CD8-positive, alpha-beta memory T cell (primary cell): ENCODE measurements at places on chromosomes 7 and 10. TPM values are rescaled to one million over a fixed set of nuclear protein-coding genes. Genes with fewer than 3 reads are reported as not detected.

Gene TAS2R41
- not detected for polyA plus RNA-seq

Gene C10orf90
- polyA plus RNA-seq, result not detected

Gene EVX1
- not detected for polyA plus RNA-seq

Gene CLEC5A
- not detected for polyA plus RNA-seq

Gene OR9A2
- polyA plus RNA-seq, result not detected

Gene CCDC172
- polyA plus RNA-seq, result not detected

Gene SLC16A9
- not detected for polyA plus RNA-seq

Gene FAM13C
- polyA plus RNA-seq, result not detected

Gene ANKRD61
- not detected for polyA plus RNA-seq

Gene LLCFC1
- polyA plus RNA-seq, result not detected

Gene BTBD16
- not detected for polyA plus RNA-seq

Gene OR2A5
- not detected for polyA plus RNA-seq

Gene SPDYE8
- 0.16 TPM for polyA plus RNA-seq

Gene PTER
- polyA plus RNA-seq, result 18.3 TPM

Gene RET
- 0.06 TPM for polyA plus RNA-seq

Gene BMPER
- polyA plus RNA-seq, result not detected

Gene FAM25C
- polyA plus RNA-seq, result not detected

Gene TMEM168
- polyA plus RNA-seq, result 4.7 TPM

Gene PHYHIPL
- polyA plus RNA-seq, result not detected

Gene FZD8
- polyA plus RNA-seq, result not detected

Gene PRSS1
- polyA plus RNA-seq, result not detected

Gene WEE2
- not detected for polyA plus RNA-seq

Gene IL15RA
- 19.8 TPM for polyA plus RNA-seq

Gene ITGB8
- not detected for polyA plus RNA-seq

Gene ATOH7
- polyA plus RNA-seq, result not detected

Gene AKR1C4
- not detected for polyA plus RNA-seq

Gene GRID1
- not detected for polyA plus RNA-seq

Gene AGMO
- not detected for polyA plus RNA-seq

Gene SPDYE11
- polyA plus RNA-seq, result 0.16 TPM

Gene ALOX5
- polyA plus RNA-seq, result 3.0 TPM

Gene CYP2C19
- polyA plus RNA-seq, result not detected

Gene FAM131B
- polyA plus RNA-seq, result 1.6 TPM

Gene A1CF
- not detected for polyA plus RNA-seq

Gene PITRM1
- 49.1 TPM for polyA plus RNA-seq

Gene RASSF4
- polyA plus RNA-seq, result 0.85 TPM

Gene ASB4
- not detected for polyA plus RNA-seq

Gene ASB13
- 8.7 TPM for polyA plus RNA-seq

Gene TECPR1
- 22.7 TPM for polyA plus RNA-seq

Gene CTNNA3
- 0.92 TPM for polyA plus RNA-seq

Gene SEMA4G
- polyA plus RNA-seq, result 0.06 TPM

Gene FAM24B
- 8.5 TPM for polyA plus RNA-seq

Gene KAZALD1
- polyA plus RNA-seq, result not detected

Gene FANK1
- polyA plus RNA-seq, result not detected

Gene TBC1D12
- not detected for polyA plus RNA-seq

Gene SEMA3D
- not detected for polyA plus RNA-seq

Gene OR2A12
- polyA plus RNA-seq, result not detected
